ENCODE measurements at places on chromosomes 11 and 22. TPM values are rescaled to one million over a fixed set of nuclear protein-coding genes. Genes with fewer than 3 reads are reported as not detected.

Gene APOA4
- total RNA-seq, result not detected

Gene CHRDL2
- 9.1 TPM for total RNA-seq

Gene SYTL2
- 52.2 TPM for total RNA-seq

Gene H19
- 126 TPM for total RNA-seq

Gene C11orf65
- 4.3 TPM for total RNA-seq

Gene WNT11
- 4.1 TPM for total RNA-seq

Gene OR52D1
- total RNA-seq, result not detected

Gene UPK3A
- 12.6 TPM for total RNA-seq

Gene GAL
- total RNA-seq, result 4.8 TPM

Gene DEPDC7
- total RNA-seq, result 8.9 TPM

Gene ARHGEF17
- total RNA-seq, result 66.9 TPM

Gene KIRREL3
- total RNA-seq, result 0.28 TPM

Gene GLB1L3
- 7.8 TPM for total RNA-seq

Gene FJX1
- total RNA-seq, result 13.7 TPM

Gene SYCE3
- total RNA-seq, result 10.2 TPM

Gene MS4A4A
- total RNA-seq, result 10.6 TPM

Gene NRIP3
- 6.0 TPM for total RNA-seq
